ENCODE measurements at places on chromosomes 7 and 10.

DNA sequence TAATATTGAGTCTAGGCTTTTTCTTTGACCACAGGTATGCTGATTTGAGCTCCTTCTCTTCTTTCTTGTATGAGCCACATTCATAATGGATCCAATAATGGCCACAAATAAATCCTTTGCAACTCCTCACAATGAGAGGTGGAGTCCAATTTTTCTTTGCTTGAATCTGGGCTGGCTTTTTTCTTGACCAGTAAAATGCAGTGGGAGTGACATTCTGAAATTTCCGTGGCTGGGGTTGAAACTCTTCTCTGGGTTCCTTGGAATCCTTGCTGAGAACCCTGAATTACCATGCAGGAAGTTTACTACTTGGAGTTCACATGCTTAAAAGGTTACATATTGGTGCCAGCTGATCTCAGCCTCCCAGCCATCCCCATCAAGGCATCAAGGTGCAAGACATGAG is 22.4 kb upstream of the FAM180A start:
- DNase-seq = no peak

DNA sequence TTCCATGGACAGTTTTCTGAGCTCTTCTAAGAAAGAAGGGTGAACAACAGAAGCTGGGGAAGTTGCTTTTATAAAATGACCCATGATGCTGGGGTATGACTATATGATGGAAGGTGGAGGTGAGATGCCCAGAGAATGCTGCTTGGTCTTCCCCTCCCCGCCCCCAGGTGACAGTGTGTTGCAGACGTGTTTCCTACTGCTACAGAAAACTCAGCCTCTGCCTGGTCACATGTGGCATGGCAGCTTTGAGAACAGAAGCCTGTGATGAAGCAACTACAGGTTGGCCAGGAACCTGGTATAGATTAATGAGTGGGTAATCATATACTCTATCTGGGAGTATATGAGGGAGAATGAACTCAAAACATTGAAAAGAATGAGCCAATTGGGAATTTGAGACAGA is 67.1 kb downstream of the MTURN start:
- no peak for DNase-seq

DNA sequence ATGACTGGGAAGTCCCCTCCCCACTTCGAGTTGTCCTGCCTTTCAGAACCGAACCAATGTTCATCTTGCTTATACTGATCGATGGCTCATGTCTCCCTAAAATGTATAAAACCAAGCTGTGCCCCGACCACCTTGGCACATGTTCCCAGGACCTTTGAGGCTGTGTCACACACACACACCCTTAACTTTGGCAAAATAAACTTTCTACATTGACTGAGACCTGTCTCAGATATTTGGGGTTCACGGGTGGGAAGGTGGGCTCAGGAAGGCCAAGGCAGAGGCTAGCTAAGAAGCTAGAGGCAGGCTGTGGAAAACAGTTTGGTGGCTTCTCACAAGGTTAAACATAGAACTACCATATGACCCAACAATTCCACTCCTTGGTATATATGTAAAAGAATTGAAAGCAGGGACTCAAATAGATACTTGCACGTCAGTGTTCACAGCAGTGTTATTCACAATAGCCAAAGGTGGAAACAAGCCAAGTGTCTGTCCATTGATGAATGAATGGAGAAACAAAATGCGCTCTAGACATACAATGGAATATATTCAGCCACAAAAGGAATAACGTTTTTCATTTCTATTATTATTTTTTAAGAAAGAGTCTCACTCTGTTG is 15.4 kb downstream of the PRF1 start:
- no peak for DNase-seq

- DNase-seq = no peak
Measured at GRCh38 chr7:29614229-29614628, 50.6 kb downstream of the PRR15 start.

- no peak for DNase-seq
Measured at GRCh38 chr7:42627101-42627500, 284.8 kb downstream of the C7orf25 start.

DNA sequence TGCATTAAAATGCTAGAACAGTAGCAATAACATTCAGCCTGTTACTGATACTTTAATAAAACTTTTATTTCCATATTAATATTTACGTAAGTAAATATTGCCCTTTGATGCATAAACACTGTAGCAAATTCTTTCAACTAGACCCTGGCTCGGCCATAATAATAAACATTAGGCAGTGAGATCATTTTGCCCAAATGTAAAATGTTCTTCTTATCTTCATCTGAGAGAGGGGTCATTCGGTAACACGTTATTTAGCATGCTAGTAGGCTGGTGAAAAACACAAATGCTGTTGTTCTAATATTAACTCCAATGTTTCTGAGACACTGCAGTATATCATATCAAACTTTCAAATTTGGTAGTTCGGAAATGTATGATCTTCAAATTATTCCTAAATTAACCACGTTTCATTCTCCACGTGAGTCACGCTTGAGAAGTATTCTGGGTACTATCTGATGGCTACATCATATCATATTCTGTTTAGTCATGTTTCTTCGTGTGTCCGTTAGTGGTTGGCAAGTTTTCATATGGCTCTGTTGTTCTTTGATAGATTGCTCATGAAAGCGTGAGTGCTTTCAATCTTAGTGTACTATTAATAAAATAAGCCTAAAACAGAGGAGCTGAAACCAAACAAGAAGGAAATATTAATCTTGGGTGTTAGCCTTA is 145.8 kb downstream of the NSUN6 start:
- DNase-seq = no peak

DNA sequence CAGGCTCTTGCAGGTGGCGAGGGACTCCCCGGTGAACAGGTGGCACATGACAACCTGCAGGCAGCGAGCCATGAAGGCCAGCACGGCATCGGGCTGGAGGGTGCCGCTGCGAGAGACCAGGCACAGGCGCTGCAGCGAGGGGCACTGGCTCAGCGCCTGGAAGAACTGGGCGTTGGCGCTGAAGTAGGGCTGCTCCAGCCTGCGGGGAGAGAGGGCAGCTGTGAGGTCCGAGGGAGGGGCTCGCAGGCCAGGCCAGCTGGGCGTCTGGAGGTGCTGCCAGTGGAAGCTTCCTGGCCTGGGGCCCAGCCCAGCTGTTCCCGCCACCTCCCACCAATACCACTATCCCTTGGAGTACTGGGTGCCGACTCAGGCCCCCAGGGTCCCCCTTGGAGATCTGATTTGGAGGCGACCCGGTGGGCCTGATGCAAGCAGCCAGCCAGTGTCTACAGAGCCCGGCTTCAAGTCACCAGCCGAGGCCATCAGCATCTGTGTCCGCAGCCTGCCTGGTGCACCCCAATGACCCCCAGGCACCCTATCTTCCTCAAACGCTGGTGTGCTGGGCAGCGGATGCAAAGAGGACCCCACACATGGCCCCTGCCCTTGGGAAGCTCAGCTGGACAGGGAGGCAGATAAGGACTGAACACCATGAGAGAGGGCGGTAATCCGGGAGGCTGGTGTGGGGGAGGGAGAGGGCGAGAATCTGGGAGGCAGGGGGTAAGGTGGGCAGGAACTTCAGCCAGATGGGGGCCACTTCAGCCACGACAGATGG is 67.8 kb upstream of the TNRC18 start:
- no peak for DNase-seq

GRCh38 chr10:30705625-30706149 is 76.1 kb upstream of the LYZL2 start:
- DNase-seq = no peak

DNA sequence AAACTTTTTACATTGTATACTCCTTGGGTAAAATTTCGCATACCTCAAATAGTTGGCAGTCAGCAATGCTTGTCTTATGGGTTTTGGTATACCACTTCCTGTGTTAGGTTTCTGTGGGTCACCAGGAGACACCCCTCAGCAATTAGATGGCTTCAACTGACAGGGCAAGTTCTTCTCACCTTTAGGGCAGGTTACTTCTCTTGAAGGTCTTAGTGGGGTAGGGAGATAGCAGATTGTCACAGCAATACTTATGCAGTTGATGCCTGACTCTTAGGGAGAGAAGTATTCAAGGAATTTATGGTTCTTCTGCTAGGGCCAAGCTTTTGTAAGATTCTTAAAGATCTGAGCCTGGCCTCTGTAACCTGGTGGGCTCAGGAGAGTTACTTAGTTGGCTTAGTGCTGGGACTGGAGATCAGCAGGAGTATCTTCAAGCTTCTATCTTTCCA is 42.9 kb downstream of the MKLN1 start:
- no peak for DNase-seq

GRCh38 chr7:44213206-44213876 is 12.6 kb downstream of the YKT6 start:
- no peak for DNase-seq

GRCh38 chr10:113691381-113691780 is 11.7 kb downstream of the CASP7 start:
- DNase-seq = no peak

- DNase-seq = no peak
Measured at GRCh38 chr7:116501425-116502167, 2.1 kb downstream of the CAV2 start.

Data from cerebellar nuclear complex (tissue), 1 donor.